ENCODE measurements at places on chromosomes 4 and X. TPM values are rescaled to one million over a fixed set of nuclear protein-coding genes. Genes with fewer than 3 reads are reported as not detected.
A peak's percentile ranks its signal among the peaks of the same experiment; 100 is the strongest.

DNA sequence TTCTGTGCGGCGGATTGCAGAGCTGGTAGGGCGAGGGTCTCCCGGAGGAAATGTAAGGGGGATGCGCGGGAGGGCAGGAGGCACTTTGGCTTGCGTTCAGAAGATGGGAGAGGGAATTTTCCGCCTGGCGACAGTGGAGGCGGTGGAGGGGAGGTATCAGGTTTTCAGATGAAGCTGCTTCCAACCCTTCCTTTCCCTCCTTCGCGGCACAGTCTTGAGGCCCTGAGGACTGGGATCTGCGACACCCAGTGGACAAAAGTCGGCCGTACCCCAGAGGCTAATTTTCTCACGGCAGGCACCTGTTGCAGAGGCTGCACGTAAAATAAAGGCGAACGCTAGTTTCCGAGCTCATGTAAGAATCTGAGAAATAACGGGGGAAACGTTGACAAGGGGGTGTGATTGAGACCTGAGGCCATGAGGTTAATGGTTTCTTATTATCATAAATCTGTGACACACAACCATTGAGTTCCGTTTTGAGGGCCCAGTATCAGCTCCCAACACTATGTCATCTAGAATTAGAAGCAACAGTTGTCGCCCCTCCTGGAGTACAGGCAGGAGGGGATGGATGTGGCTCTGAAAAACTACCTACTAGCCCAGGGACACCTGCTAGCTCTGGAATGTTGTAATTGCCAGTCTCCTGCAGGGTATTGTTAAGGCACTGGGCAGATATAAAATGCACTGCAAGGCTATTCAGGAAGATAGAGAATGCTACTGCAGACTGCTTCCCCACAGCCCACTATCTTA lies 1.1 kb downstream of the ZCCHC18 start:
- peak; percentile 45 for DNase-seq

DNA sequence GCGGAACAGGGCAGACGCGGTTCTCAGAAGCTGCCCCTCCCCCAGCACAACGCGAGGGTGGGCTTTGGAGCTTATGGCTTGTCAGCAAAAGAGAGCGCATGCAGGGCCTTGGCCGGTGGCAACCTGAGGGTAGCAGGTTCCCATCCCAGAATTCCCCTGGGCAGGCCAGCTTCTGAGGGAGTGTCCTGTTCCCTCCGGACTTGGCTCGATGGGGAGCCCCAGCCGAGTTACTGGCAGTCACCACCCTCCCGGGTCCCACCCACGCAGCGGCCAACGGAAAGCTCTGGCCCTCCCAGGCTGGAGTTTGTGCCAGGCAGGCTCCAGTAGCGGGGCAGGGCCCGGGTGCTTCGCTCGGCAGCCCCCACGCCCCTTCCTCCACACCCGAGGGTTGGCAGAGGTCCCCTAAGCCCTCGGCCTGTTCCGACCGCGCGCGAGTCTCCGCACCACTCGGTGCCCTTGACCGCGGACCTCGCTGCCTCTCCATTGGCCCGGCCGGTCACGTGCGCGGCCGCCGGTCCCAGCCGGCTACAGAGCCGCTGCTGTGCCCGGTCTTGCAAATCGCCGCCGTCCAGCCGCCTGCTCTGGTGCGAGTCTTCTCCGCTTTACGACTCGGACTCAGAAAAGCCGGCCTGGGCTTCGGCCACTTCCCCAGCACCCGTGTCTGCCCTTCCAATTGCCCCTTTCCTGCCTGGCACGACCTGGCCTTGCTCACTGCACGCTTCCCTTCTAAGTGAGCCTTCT lies 20.9 kb upstream of the MTM1 start:
- peak; percentile 85 for DNase-seq

DNA sequence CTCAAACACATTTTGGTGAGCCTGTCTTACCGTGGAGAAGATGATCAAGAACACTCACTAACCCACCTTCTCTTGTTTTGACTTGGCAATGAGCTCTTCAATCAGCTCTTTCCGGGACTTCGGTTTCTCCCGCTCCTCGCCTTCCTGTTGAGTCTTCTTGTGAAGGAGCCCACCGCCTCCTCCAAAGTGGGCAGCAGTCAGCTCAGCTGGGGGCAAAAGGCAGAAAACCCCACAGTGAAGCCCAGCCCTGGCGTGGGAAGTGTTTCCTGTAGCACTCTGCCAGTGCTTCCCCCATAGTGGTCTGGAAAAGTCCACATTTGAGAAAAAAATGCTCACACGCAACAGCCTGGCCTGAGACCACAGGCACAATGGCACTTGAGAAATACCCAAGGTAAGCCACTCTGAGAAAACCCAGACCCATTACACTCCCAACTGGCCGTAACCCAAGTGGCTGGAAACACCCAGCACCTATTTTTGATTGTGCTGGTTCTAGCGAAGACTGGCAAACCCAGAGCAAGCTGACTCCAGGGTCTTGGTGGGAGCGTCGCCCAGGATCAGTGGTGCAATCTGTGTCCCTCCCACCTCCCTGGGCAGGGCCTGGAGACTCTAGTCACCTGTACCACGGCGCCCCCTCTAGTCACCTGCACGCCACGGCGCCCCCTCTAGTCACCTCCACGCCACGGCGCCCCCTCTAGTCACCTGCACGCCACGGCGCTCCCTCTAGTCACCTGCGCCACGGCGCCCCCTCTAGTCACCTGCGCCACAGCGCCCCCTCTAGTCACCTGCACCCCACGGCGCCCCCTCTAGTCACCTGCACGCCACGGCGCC lies 8.6 kb downstream of the NOP14 start:
- DNase-seq = no peak

DNA sequence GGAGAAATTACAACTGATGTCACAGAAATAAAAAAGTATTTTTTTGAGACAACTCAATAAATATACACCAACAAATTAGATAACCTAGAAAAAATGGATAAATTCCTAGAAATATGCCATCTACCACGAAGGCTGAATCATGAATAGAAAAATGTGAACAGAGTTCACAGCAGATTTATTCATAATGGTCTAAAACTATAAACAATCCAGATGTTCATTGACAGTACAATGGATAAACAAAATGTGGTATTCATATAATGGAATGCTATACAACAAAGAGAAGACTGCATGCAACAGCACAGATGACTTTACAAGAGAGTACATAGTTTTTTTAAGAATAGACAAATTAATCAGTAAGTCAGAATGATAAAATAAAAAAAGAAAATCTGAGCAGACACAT lies 55.2 kb downstream of the CLOCK start:
- DNase-seq = no peak

DNA sequence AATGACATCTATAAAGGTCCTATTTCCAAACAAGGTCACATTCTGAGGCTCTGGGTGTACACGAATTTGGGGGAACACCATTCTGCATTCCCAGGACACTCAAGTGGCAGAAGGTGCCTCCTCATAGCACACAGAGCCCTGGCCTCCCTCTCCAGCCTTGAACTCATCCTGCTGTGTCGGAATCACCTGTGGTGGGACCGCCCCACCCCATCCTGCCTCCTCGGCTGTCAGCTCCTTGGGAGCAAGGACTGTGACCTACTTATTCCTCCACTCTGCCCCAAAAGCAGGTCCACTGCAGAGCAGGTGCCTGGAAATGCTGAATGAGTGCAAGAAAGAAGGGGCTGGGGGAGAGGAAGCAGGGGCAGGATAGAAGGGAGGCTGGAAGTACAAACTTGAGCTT lies 33.5 kb downstream of the HTRA3 start:
- no peak for DNase-seq

Gene SPARCL1
- total RNA-seq = 435 TPM

DNA sequence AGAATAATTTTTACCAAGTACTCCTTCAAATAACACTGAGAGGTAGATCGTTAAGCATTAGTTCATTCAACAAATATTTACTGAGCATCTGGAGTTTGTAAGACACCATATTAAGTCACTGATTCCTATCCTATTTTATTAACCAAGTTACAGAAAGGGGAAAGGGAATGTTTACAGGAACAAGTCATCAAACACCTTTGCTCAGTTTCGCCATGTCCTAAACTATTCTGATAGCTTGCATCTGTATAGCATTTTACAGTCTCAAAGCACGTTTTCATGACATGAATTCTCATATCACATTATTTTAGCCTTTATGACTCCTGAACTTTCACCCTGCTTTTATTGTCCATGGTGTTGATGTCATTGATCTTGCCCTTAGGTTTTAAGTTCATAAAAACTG lies 89.2 kb downstream of the AREG start:
- no peak for DNase-seq

Gene SMARCA5
- total RNA-seq = 26.3 TPM

DNA sequence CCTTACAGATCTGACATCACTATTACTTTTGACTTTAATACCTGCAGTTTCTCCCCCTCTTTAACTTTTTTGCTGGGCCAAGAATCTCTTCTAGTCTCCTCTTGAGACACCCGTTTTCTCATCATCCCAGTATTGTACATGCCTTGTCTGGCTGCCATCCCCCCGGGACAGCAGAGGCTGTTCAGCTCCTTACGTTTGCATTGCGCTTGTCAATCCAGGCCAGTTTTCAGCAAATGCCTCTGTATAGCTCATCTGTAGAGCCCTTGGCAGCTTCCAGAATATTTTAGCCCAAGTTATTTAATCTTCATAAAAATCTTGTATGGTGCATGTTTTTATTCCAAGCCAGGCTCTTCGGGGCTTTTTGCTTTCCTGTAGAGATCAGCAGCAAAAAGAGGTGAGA lies 22.3 kb upstream of the HOPX start:
- DNase-seq = no peak

Gene MAGEB1
- not detected for total RNA-seq

Gene STARD8
- 13.2 TPM for total RNA-seq

GRCh38 chrX:53087388-53087831 lies 5.2 kb downstream of the TSPYL2 start:
- DNase-seq = no peak

GRCh38 chr4:78753091-78753490 lies 23.1 kb upstream of the BMP2K start:
- no peak for DNase-seq

Gene RAB39B
- total RNA-seq = 0.27 TPM

Measured in left cardiac atrium (tissue), 4 donors.